Left lung (tissue), 14 donors: ENCODE measurements at places on chromosomes 7 and 10.
A peak's percentile ranks its signal among the peaks of the same experiment; 100 is the strongest.

GRCh38 chr7:130490888-130491804, 739 bp upstream of the MEST start:
- H3K27ac ChIP-seq, result no peak overlapping the region
- peak overlapping the region; percentile 31 for H3K4me3 ChIP-seq
- peaks cover 68% of the 10 kb centered on the region for H3K27me3 ChIP-seq
- H3K36me3 ChIP-seq, result no peaks in the 10 kb centered on the region

DNA sequence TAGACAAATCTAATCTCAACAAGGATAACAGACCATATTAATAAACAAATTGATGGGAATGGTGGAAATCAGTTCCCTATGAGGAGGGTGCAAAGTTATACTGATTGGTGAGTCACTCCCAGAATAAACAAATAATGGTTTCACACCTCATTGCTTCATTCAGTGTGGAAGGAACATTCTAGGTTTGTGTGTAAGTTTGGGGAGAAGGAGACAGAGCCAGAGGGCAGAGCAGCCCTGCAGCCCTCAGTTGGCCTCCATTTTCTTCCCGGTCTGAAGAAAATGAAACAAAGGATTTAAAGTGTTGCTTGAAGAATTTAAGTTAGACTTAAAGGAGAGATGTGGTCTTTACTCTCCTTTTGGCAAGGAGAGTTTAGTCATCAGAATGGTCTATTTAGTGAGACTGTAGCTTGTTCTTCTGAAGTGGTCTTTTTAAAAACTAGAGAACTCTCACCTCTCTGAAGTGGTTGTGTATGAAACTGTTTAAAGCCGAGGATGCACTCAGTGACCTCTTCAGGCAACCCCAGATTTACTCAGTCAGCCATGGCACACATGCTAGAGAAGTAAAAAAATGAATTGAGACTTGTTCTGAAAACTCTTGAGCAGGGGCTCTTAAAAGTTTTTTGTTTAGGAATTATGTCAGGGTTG, 27.2 kb downstream of the IKZF1 start:
- peak; percentile 38 for DNase-seq
- H3K36me3 ChIP-seq, result peaks cover 15% of the 10 kb centered on the region
- H3K4me3 ChIP-seq, result no peak overlapping the region
- no peak overlapping the region for H3K27ac ChIP-seq
- peaks cover 66% of the 10 kb centered on the region for H3K4me1 ChIP-seq

GRCh38 chr10:79046326-79046725, 22.4 kb upstream of the ZMIZ1 start:
- H3K36me3 ChIP-seq, result no peaks in the 10 kb centered on the region
- H3K27me3 ChIP-seq, result no peaks in the 10 kb centered on the region
- no peak overlapping the region for H3K27ac ChIP-seq
- peaks cover 4% of the 10 kb centered on the region for H3K4me1 ChIP-seq
- DNase-seq, result peak; percentile 4
- H3K4me3 ChIP-seq, result no peak overlapping the region

- H3K4me1 ChIP-seq, result peaks cover 19% of the 10 kb centered on the region
- no peak for DNase-seq
- no peak overlapping the region for H3K27ac ChIP-seq
Measured at GRCh38 chr10:112819231-112819630, 130.8 kb upstream of the TCF7L2 start.

DNA sequence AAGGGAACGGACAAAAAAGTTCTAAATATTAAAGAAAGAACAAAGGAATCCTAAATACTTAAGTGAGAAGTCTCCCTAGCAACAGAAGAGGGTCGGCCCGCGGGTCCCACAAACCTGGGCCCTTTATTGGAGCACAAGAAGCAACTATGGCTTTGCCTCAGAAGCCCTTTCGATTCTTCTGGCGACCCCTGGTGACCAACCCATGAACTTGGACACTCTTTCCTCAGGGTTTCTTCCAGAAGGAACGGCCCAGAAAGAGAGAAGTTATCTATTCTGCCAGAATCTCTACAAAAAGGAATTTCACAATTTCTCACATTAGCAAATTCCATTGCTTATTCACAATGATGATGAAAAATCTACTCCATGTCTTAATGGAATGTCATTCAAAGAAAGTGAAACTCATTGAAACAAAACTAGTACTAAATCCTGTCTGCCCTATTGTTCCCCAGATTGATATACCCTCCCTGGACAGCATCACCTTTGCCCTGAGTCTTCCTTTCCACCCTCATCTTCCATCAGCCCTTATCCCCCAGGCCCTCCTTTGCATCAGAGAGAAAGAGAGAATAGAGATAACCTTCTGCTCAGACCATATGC, 43.7 kb downstream of the CPVL start:
- H3K4me1 ChIP-seq, result peaks cover 14% of the 10 kb centered on the region
- peak; percentile 76 for DNase-seq
- no peak overlapping the region for H3K4me3 ChIP-seq
- no peaks in the 10 kb centered on the region for H3K36me3 ChIP-seq

DNA sequence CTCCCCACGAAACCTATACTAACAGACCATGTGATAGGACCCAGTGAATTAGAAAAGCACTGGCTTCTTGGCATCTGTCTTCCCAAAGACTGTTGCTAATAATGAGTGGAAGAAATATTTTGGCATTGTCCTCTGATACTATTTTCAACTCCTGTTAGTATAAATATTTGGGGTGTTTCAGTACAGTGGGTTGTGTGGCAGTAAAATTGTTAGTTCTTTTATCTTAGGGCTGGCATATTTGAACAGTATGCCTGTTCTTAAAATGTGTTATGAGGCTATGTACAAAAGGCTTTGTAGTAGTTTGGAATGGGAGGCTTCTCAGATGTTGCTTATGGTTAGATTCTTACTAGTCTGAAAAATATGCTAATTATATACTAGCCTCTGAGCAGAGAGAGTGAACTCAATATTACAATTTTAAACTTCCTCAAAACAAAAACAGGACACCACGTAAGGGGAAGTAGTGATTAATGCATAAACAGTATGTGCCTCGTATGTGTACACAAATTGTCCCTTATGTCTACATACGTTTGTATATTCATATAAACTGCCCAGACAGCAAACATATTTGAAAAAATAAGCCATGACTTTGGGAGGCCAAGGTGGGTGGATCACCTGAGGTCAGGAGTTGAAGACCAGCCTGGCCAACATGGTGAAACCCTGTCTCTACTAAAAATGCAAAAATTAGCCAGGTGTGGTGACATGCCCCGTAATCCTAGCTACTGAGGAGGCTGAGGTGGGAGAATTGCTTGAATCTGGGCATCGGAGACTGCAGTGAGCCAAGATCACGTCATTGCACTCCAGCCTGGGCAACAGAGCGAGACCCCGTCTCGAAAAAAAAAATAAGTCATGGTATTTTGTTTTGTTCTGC, 115.4 kb downstream of the ARID5B start:
- peaks cover 27% of the 10 kb centered on the region for H3K4me1 ChIP-seq
- H3K27me3 ChIP-seq, result no peaks in the 10 kb centered on the region
- no peak overlapping the region for H3K4me3 ChIP-seq

- peaks cover 65% of the 10 kb centered on the region for H3K4me1 ChIP-seq
- H3K27ac ChIP-seq, result peak overlapping the region; percentile 33
- no peaks in the 10 kb centered on the region for H3K36me3 ChIP-seq
- no peak for DNase-seq
Measured at GRCh38 chr7:5678295-5679047, 103.0 kb downstream of the RNF216 start.

DNA sequence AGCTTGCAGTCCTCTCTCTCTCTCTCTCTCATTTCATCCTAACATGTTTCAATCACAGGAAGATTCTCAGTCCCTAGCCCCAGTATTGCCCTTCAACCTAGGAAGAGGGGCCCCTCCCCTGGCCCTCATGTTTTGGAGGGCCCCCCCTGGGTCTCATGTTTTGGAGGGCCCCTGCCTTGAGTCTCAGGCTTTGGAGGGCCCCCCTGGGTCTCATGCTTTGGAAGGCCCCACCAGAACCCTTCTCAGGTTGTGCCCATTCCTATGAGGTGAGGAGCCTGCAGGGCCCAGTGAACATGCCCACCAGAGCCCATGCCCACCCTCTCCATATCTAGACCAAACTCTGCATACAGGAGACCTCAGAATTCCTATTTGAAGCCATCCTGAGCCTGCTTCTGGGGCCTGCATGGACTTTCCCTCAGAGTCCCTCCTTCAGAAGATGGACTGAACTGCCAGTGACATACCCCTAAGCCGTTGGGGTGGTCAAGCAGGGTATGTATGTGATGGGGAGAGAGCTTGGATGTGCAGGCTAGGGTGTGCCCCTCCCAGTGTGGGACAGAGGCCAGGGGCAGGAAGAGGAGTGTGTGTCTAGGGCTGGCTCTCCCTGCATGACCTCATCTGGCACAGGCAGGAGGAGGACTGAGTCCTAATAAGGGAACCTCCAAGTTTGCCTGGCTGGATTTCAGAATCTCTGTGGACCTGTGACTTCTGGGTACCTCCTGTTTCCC, 8.1 kb upstream of the VDAC2 start:
- no peaks in the 10 kb centered on the region for H3K27me3 ChIP-seq
- H3K36me3 ChIP-seq, result no peaks in the 10 kb centered on the region
- H3K4me1 ChIP-seq, result peaks cover 6% of the 10 kb centered on the region
- DNase-seq, result no peak
- H3K4me3 ChIP-seq, result no peak overlapping the region

- H3K27me3 ChIP-seq, result no peaks in the 10 kb centered on the region
- DNase-seq, result no peak
- H3K36me3 ChIP-seq, result no peaks in the 10 kb centered on the region
- H3K4me3 ChIP-seq, result no peak overlapping the region
Measured at GRCh38 chr10:60042262-60042661, 135.9 kb upstream of the CCDC6 start.

DNA sequence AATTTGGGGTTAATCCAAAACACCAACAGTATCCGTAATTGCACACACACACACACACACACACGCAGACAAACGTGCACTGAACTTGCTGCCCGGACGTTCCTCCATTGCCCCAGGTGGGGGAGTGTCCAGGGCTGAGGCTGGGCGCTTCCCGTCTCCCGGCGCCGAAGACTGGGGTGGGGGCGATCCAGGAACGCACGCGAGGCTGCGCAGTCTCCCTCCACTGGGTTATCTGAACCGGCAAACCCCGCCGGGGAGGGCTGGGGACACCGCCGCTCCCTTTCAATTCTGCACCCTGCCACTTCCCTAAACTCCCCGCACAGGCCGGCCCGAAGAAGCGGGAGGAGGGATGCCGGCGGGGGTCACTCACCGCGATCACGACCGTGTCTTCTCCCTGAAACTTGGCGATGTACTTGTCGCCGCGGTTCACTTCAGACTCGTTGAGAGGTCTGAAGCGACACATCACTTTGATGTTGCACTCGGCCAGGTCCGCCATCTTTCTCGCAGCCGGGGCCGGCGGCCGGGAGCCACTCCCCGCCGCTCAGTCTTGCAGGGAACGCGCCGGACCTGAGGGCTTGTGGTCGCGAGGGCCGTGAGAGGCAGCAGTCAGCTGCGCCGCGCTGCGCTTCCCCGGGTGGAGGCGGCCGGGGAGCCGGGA, 618 bp downstream of the KIF5B start:
- peak overlapping the region; percentile 92 for H3K4me3 ChIP-seq
- H3K27ac ChIP-seq, result peak overlapping the region; percentile 99
- peak; percentile 76 for DNase-seq
- H3K4me1 ChIP-seq, result peaks cover 48% of the 10 kb centered on the region
- H3K36me3 ChIP-seq, result no peaks in the 10 kb centered on the region
